ENCODE measurements at places on chromosomes 4 and X.

DNA sequence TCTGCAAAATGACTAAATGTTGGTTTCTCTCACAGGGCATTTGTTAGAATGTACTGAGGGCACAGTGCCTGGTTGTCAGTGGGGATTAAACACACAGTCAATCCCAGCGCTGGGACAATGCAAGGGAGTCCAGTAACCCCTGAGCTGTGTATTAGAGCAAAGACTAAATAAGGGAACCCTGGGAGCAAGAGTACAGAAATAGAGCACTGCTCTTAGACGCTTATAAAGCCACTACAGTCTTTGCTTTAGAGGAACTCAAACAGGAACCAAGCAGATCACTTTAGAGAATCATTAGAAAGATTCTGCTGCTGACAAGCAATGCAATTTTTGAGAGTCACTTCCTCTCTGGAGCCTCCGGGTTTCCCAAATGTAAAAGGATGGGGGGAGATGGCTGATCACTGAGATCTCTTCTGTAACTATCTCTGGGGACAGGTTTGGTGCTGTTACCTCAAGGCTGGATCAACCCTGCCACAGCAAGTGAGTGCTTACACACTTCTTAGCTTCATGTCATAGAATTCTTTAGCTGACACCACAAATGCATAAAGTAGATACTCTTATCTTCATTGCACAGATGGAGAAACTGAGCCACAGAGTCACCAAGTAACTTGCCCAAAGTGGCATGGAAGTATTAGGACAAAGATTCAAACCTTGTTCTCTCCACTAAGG is 137.8 kb upstream of the CPEB2 start:
- peak; percentile 21 for DNase-seq

DNA sequence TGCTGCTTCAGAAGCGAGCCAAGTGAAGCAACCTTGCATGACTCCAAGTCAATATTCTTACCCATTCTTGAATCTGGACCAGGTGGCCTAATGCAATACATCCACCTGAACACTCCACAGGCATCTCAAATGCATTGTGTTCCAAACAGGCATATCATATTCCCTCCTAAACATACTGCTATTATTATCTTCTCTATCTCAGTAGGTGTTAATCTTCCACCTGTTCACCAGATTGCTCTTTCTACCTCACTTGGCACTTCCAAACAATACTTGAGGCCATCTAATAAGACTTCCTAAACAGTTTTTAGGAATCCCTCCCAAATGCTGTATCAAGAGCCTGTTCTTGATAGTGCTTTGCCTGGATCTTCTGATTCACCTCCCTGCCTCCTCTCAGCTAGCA is 90.7 kb downstream of the GPRIN3 start:
- no peak for DNase-seq

GRCh38 chr4:188661502-188661901 is 522.3 kb downstream of the TRIML1 start:
- no peak for DNase-seq

- no peak for DNase-seq
These were observed 31.0 kb upstream of the HTRA3 start for GRCh38 chr4:8238515-8239053.

DNA sequence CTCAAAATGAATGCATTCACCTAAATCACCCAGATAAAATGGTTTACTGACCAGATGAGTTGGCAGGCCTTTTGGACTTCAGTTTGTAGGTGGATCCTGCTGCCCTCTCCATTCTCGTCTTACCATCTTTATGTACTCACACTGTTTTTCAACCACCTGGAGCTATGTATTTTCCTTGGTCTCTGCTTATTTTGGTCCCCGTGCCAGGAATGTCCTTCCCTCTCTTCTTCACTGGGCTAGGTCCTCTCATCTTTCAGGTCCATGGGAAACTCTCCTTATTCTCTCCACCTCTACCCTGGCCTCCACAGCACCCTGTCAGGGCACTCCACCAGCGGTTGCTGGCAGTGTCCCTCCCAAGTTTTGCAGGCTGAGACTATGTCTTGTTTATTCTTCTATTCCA is 2.6 kb downstream of the GPRIN3 start:
- no peak for DNase-seq

- DNase-seq, result no peak
These were observed 21.2 kb downstream of the NKX3-2 start for GRCh38 chr4:13523105-13523477.

- no peak for DNase-seq
These were observed 35.9 kb downstream of the GPM6B start for GRCh38 chrX:13780868-13781427.

DNA sequence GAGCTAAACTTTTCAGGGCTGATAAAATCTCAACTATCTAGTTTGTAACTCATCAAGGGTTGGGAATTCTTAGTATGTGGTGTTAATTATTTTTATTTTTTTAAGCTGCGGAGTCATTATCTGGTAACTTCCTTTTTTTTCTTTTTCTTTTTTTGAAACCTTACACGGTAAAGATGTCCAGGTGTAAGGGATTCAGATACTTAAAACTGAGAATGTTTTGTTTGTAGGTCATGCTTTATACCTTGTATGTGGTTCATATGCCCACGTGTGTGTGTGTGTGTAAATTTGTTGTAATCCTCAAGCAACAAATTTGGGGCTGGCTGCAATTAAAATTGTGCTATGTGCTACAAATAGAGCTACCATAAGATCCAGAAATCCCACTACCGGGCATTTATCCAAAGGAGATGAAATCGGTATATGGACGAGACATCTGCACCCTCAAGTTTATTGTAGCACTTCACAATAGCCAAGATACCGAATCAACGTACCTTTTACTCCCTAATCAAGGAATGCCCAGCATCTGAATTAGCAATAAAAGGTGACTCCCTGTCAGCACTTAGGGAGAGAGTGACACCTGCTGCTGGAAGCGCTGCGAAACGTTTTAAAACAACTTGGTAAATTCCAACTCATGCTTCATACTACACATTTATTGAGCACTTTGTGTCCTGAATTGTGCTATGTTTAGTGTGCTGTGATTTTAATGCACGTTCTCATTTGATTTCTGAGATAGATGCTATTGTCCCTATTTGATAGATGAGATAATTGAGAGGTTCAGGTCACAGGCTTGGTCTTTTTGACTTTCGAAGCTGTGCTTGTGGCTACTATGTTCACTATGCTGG is 16.1 kb downstream of the MSMO1 start:
- DNase-seq, result peak; percentile 48

DNA sequence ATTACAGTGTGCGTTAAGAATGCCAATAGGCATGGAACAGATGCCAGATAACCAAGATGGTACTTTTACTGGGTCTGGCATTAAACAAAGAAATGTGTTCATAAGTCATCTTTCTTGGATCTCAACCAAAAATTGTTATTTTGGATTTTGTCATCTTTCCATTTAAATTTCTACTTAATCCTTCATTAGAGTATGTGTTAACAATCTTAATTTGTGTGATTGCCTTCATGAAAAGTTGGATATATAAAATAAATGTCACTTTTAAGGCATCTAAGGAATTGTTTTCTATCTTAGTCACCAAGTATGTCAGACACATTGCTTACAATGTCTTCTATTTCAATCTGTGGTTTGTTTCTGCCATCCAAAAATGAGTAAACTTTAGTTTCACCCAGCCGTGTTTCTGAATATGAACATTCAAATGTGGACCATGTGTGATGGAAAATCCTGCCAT is 87.5 kb downstream of the PALLD start:
- no peak for DNase-seq

- no peak for DNase-seq
These were observed 2532.5 kb downstream of the ARAP2 start for GRCh38 chr4:33711826-33712225.

DNA sequence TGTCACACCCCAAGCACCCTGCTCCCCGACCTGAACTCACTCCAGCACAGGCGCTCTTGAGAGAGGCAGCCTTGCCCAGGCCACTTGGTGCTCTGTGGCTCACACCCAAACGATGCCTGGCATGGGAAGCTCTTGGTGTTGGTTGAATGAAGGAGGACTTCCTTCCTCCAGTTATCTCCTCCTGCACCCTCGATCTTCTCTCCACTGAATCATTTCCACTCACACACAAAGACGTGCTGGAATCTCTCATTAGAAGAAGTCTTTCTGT is 90.5 kb upstream of the TRIM2 start:
- DNase-seq, result no peak

DNA sequence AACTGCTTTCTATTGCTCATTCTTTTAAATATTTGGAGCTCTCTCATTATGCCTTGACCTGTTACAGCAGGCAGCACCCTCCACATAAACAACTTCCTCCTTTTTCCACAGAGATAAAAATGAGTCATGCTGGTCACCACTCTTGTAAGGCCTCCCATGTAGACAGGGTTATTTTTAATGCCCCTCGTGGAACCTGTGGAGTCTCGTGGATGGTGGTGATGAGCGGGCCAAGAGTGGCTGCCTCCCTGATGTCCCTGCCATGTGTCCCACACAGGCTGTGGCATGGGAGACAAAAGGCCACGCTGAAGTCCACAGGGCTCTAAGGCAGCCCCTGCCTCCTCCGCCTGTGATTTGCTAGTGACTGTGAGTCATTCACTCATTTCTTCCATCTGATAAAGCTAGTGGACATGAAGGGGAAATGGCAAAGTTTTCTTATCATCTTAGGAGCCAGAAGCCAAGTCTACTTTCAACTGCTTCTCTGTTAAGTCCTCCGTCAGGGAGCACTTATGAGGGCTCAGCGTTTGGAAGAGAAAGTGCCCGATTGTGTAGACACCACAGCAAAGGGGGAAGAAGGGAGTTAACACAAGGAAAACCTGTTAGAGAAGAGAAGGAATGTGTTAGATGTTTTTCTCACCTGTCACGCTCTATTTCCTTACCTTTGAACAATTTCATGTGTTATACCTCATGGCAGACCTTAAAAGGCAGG is 121.6 kb upstream of the FAT1 start:
- DNase-seq, result no peak

DNA sequence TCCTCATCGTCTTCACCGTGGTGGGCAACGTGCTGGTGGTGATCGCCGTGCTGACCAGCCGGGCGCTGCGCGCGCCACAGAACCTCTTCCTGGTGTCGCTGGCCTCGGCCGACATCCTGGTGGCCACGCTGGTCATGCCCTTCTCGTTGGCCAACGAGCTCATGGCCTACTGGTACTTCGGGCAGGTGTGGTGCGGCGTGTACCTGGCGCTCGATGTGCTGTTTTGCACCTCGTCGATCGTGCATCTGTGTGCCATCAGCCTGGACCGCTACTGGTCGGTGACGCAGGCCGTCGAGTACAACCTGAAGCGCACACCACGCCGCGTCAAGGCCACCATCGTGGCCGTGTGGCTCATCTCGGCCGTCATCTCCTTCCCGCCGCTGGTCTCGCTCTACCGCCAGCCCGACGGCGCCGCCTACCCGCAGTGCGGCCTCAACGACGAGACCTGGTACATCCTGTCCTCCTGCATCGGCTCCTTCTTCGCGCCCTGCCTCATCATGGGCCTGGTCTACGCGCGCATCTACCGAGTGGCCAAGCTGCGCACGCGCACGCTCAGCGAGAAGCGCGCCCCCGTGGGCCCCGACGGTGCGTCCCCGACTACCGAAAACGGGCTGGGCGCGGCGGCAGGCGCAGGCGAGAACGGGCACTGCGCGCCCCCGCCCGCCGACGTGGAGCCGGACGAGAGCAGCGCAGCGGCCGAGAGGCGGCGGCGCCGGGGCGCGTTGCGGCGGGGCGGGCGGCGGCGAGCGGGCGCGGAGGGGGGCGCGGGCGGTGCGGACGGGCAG is 792 bp downstream of the ADRA2C start:
- no peak for DNase-seq

DNA sequence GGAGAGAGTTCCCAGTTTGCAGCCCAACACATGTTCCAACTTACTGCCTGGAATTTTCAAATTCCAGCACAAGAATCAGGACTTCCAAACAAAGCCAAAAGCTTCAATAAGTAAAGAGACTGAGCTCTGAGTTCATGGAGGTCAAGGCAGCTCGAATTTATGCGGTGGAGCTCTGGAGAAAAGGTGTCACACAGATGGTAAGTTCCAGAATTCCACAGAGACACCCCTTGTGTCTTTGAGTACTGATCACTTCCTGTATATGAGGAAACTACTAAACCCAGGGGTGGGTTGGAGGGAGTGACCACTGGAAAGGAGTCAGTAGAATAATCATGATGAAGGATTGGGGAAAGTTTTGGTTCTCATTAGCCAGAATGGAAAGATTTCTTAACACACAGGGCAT is 118.5 kb upstream of the GUCY1A1 start:
- DNase-seq, result no peak

DNA sequence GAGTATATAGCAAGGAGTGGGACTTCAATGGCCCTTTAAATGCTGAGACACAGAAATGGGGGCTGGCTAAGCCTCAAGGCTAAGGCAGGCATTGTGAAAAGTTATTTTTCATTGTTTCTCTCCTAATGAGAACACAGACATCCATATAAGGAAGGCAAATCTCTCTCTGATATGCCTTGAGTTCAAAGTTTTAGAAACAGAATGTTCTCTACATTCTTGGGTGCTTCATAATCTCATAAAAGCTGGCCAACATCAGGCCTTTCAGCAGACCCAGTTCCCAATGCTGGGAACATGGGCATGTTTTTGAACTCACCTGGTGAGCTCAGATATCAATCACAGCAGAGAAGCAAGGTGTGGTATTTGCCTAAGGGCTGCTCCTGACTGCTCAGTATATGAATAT is 19.4 kb upstream of the RAB40A start:
- no peak for DNase-seq

- no peak for DNase-seq
These were observed 46.2 kb downstream of the SLC9A7 start for GRCh38 chrX:46712764-46713163.

GRCh38 chr4:92184566-92184965 is 119.2 kb upstream of the GRID2 start:
- no peak for DNase-seq

- no peak for DNase-seq
These were observed 6.7 kb upstream of the ZCCHC18 start for GRCh38 chrX:104105330-104106262.

GRCh38 chrX:64206556-64207162 is 1.2 kb upstream of the AMER1 start:
- no peak for DNase-seq

DNA sequence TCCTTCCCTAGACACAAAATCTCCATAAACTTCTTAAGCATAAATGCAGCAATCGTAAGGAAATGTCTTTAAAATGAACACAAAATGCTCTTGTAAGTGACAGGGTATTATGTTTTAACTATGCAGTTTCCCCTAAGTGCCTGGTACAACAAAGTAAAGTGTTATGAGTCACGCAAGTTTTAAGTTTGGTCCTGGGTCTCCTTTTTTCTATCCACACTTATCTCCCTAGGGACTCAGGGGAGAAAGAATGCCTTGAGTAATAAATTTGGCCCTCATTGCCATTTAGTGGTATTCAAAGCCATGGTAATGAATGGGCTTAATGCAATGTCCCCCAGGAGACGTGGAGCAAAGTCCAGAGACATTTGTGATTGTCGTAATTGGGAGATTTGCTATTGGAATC is 149.1 kb downstream of the MAGEB17 start:
- DNase-seq, result no peak

- peak; percentile 15 for DNase-seq
These were observed 41.8 kb downstream of the INTS12 start for GRCh38 chr4:105666693-105667092.
